ENCODE measurements at places on chromosomes 5 and 9. TPM values are rescaled to one million over a fixed set of nuclear protein-coding genes. Genes with fewer than 3 reads are reported as not detected.

SETX gene
- 67.9 TPM for total RNA-seq

CDKN2B gene
- total RNA-seq, result 3.7 TPM

NEUROG1 gene
- not detected for total RNA-seq

DNA sequence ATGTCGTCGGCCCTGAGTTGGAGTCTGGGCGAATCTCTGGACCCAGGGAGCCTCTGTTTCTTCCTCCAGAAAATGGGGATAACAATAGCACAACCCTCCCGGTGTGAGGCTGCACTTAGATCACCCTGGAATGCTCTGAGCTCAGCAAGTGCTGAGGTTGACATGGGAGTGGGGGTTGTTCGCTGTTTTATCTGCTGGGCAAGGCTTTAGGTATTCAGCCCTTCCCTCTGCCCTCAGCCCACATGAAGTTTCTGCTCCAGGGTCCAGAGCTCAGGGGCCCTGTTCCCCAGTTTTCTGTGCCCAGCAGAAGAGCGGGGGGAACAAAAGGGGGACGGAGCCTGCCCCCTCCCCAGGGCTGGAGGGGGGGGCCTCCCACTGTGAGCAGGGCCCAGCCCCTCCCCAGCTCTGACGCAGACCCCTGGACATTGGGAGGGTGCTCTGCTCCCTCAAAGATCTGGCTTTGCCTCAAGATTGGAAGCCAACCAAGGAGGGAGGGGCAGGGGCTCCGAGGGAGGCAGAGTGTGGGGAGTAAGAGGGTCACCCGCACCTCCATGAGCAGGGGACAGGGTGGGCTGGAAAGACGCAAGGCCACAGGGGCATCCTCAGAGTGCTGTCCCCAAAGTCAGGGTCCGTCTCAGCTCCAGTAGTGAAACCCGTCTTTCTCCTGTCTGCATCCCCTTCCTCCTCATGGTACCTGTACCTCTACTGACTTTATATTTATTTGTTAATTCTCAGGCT, 215.6 kb downstream of the C9orf50 start:
- no peak for DNase-seq

DNA sequence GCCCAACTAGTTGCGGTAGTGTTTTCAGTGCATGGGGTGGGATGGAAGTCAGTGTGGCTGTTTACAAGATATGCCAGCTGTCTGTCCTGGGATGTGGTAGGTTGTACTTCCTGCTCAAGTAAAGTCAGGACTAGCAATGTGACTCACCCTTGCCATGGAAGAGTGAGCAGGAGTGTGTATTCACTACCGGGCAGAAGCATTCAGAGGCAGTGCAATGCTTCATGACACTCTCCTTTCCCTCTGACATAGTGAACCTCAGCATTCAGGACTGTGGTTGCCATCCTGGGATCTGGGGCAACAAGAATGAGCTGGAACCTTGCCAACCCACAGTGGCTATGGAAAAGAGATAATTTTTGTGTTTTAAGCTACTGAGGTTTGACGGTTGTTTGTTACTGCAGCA, 68.9 kb downstream of the BOD1 start:
- DNase-seq, result no peak

DNA sequence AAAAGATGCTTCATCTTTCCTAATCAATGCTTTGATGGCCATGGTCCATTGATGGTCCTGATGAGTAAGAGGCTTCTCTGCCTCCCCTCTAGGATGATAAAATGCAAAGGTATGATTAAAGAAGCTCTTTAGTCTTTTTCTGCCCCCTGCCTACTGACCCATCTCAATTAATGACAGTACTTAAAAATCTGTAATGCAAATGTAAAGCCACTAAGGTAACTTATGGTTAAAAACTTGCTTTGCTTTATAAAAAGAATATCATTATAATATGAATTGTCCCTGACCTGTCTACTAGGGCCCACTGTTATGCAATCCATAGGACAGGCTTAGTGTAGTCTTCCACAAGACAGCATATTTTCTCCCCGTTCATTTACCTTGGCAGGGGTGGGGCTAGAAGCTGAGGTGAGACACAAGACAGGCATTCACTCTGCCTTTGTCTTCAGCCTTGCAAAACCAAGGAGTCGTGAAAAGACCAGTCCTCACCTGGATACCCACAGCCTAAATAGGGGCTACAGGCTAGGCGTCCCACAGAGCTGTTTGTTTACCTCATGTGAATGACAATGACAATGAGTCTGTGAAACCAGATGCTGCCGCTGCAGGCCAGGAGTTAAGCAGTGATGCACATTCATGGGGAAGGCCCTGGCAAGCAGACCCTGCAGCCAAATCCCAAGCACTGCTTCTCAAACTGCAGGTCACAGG, 60.4 kb downstream of the BNC2 start:
- DNase-seq, result no peak

GRCh38 chr5:76942581-76942980, 10.3 kb upstream of the CRHBP start:
- DNase-seq, result no peak

- no peak for DNase-seq
Observed at GRCh38 chr5:101686536-101687157, 609.4 kb downstream of the SLCO4C1 start.

LOX gene
- not detected for total RNA-seq

PALM2AKAP2 gene
- not detected for total RNA-seq

GRCh38 chr9:77384406-77384805, 207.1 kb downstream of the VPS13A start:
- DNase-seq, result no peak

GRCh38 chr5:103033696-103034095, 86.2 kb downstream of the GIN1 start:
- DNase-seq, result no peak

DNA sequence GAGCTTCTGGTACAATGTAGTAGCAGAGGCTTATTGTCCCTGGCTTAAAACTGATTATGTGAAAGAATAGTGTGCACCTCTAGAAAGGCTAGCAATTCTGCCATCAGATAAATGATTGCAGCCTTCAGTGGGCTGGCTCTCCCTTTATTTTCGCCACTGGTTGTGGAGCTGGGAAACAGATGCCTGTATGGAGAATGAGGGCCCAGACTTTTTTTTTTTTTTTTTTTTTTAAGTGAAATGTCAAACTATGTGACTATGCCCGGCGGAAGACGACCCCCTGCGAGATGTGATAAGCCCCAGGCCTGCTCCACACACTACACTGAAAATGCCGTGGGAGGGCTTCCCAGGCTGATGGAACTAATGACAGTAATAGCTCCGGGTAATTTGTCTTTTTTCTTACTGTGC, 28.7 kb downstream of the ISL1 start:
- DNase-seq, result no peak

ASTN2 gene
- 4.2 TPM for total RNA-seq

ALDOB gene
- total RNA-seq, result not detected

DNA sequence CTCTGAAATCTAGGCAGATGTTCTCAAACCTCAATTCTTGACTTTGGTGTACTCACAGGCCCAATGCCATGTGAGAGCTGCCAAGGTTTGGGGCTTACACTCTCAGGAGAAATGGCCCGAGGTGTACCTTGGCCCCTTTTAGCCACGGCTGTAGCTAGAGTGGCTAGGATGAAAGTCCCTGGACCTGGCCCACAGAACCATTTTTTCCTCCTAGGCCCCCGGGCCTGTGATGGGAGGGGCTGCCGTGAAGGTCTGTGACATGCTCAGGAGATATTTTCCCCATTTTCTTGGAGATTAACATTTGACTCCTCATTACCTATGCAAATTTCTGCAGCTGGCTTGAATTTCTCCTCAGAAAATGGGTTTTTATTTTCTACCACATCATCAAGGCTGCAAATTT, 1296.5 kb downstream of the MAT2B start:
- no peak for DNase-seq

PCDHGA8 gene
- total RNA-seq, result 3.8 TPM

DNA sequence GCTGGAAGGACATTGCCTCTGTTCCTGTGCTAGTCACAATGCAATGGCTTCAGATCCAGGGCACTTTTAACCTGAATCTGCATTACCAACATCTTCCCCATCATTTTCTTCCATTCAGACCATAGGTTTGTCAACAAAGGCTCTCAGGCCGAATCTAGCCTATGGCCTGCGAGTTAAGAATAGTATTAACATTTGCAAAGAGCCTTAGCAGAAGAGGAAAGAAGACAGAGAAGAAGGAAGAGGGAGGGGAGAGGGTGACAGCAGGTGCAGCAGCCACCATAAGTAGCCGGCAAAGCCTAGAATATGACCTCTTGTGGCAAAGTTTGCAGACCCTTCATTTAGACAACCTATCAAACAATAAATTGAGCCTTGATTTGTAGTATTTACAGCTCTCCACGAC, 32.6 kb downstream of the BARX1 start:
- DNase-seq, result no peak

- DNase-seq, result no peak
Observed at GRCh38 chr9:109888695-109889094, 108.7 kb downstream of the PALM2AKAP2 start.

INSYN2B gene
- not detected for total RNA-seq

DNA sequence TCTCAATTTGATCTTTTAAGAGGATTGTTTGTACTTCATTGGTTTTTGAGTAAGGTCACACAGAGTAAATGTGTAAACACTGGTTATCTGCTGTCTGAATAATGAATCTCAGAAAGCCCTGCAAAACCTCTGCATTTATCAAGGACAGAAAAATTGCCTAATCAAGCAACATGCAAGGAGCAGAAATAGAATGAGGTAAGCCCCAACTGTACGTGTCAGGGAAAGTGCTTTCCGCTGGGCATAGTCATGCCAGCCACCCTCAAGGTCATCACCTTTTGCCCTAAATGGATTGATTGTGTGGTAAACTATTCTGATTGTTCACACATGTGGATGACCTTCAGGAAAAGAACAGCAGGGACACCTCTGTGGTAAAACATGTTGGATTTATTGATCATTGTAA, 376.9 kb upstream of the KCNN2 start:
- no peak for DNase-seq

- no peak for DNase-seq
Observed at GRCh38 chr5:164233791-164234190, 728.4 kb downstream of the MAT2B start.

DNA sequence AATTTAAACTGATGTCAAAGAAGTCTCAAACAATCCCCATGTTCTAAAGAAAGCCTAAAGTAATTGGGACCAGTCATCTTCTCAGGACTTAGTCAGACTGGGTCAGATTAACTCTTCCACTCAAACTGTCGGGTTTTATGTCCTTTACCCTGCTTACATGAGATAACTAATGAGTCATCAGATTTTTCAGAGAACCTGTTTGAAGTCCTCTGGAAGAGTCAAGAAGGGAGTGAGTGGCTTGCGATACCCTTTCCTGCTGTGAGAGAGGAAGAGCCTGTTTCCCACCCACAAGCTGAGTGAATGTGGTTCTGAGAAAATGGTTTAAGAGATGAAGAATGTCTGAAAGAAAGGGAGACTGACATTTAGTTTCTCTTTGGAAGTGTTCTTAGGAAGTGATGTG, 1866.7 kb upstream of the C9orf72 start:
- DNase-seq, result no peak

DNA sequence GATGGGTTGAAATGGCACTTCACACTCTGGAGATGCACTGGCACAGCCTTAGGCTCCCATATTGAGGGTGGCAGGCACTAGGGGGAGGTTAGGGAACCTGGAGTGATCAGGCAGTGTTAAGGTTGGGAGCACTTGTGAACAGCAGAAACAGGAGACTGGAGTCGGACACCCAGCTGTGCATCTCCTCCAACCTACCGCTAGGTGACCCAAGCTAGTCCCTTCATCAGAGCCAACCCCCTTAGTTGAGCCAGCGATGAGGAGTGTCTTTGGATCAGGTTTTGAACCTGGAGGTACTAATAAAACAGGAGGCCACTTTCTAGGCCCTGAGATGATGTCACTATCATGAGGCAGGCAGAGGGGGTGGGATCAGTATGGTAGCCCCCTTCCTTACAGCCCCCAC, 1.7 kb downstream of the ACTL7B start:
- DNase-seq, result no peak

DNA sequence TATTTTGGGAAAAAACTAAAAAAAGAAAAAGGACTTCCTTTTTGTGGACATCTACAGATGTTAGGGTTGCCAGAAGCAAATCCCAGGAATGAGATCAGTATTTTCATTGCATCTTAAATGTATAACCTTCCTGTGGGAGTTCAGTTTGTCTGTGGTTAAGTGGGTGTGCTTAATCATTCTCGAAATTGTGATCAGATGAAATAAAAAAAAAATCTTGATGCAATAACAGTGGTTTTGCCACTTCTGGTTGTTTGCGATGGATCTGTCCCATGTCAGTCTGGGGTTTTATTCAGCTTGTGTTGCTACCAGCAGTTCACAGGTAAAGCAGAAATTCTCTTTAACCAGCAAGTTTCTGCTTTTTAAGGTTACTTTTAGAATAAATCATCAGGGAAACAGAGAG, 179.0 kb downstream of the MAN2A1 start:
- no peak for DNase-seq

DNA sequence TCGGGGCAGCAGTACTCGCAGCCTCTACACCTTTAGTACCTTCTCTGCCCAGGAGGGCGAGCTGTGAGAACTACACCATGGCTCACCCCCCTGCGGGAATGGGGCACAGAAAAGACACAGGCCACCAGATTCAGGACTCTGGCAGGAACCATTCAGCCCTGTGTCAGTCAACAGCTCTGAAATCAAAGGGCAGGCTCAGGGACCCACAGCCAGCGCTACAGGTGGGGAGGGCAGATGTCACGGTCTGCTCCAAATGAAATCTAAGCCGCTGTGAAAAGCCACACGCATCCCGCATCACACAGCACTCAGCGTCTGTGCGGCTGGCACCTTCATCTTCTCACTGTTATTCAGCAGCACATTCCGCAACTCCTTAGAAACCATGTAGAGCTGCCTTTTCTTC, 27.9 kb downstream of the NSUN2 start:
- DNase-seq, result no peak

DNA sequence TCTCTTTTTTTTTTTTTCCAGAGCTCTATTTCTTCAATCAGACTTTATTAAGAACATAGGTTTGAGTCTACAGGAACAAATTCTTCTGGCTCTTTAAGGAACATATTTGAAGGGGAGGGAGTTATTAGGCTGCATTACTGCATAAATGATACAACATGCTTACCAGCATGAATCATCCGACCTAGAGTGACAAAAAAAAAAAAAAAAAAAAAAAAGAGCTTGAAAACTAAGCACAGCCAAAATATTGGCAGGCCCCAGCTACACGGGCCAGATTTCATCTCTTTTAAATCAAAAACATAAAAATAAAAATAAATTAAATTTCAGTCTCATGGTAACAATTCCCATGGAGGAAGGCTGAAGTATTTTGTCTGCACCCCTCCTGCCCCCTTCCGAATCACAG, 26.3 kb downstream of the MSX2 start:
- no peak for DNase-seq

MSANTD3 gene
- 33.1 TPM for total RNA-seq

ZNF366 gene
- total RNA-seq, result not detected

MYOT gene
- not detected for total RNA-seq

GRCh38 chr5:68315679-68316271, 100.2 kb downstream of the PIK3R1 start:
- DNase-seq, result no peak

DNA sequence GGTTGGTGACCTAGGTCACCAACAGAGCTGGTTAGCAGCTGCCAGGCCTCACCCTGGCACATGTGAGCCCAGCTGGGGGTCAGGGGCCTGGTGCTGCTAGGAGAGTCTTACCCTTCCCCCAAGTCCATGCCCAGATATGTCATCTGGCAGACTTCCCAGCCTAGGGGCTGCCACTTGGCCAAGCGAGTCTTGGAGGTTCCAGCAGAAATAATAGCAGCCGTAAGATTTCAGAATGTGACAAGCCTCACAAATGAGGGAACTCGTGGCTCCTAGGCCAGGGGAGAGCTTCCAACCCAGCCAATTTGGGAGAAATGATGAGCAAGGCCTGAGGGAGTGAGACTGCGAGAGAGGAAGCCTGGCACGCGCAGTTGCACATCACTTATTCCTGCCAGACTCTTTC, 11.1 kb downstream of the URM1 start:
- no peak for DNase-seq
